ENCODE measurements at places on chromosomes 7 and 10.

GRCh38 chr10:97399843-97400545 is 1.1 kb downstream of the RRP12 start:
- no peak for DNase-seq

GRCh38 chr7:128167042-128167701 is 73.9 kb upstream of the LEP start:
- DNase-seq = no peak

DNA sequence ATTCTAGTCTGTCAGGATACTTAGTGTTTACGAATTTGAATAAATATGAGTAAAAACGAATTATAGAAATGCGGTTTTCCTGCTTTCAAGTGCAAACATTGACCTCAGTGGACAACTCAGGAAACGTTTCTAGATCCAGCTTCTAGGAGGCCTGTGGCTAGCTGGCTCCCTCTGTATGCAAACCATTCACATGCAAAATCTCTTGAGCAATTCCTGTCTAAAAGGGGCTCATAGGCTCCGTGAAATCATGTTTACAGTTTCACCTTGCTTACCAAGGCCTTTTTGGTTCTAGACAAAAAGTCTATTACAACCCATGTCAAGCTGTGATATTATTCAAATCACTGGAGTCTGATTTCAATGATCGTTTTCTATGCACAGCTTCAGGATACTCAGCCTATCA is 364.5 kb downstream of the DPP6 start:
- no peak for DNase-seq

GRCh38 chr7:135247746-135248471 is 14.3 kb downstream of the STRA8 start:
- DNase-seq = no peak

GRCh38 chr10:126187399-126187798 is 200.9 kb downstream of the ADAM12 start:
- DNase-seq = no peak

DNA sequence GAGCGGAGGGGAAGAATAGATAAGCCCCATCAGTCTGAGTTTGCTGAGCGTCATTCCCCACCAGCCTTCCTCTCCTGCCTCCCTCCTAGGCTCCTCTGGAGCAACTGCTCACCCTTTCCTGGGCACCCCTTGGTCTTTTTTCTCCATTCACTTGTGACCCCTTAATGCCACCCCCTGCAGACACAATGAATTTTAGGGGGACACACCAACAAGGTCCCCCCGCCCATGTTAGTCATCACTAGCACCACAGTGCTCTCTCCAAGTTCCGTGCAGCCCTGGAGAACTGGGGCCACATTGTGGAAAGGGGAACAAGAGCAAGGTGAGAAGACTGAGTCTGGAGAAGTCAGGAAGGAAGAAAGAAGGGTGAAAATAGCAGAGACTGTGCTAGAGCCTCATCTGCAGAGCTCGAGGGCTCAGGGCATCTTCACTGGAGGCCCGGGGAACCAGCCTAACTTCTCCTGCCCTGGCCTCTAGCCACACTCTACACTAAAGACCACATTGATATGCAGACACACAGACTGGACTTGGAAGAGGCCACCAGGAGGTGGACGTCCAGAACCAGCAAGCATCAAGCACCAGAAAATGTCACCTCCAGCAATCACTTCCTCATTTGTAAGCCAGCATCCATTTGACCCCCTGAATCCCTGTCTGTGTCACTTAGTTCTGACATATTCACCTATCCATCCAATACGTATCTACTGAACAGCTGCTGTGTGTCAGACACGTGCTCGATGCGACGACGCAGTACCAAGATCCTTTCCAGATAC is 17.5 kb downstream of the RGR start:
- DNase-seq = no peak
